HS-27A (cell line): ENCODE measurements at places on chromosomes 6 and 20.

- peak; percentile 27 for DNase-seq
Measured at GRCh38 chr20:10469599-10469998, 34.5 kb downstream of the SLX4IP start.

DNA sequence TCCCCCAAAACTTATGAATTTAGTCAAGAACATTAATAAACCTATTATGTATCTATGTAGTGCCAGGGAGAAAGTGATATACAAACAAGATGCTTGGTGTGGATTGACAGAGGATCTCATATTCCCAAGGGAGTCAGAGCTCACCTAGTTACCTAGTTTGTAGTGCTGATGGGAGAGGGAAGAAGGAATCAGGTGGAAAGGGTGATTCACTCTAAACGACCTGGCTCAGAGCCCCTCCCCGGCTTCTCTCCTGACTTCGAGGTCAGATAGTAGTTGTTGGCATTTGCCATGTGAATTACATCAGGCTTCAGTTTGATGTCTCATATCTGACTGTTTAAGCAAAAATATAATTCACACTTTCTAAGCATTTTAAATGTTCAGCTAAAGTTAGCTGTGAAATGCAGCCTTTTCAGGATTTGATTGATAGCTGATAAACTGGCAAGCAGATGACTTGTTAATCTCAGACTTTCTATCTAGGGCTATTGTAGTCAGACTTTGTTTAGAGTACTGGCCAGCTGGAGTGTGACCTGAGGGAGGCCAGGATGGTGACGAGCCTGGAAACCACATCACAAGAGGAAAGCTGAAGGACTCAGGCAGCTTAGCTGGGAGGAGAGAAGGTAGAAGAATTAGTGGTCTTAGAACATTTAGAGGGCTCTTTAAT lies 123.7 kb downstream of the AKAP7 start:
- DNase-seq = no peak

DNA sequence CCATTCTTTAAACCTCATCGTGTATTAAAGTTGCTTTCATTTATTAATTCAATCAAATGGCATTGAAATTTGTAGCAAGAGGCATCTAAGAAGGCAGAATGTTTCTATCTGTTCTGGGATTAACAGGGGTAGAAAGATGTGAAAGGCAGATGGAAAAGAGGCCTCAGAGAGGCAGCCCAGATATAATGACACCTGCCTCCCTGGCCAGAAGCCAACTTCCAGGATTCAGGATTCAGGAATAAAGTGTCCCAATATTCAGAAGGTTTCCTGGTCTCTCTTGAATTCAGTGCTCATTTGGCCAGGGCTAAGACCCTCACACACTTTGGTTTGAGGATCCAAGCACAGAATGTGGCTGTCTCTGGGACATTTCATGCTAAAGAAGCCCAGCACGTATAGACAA lies 39.9 kb downstream of the HLA-B start:
- DNase-seq = no peak

GRCh38 chr20:24376311-24377099 lies 92.9 kb upstream of the SYNDIG1 start:
- no peak for DNase-seq

GRCh38 chr6:24979176-24979575 lies 43.4 kb upstream of the RIPOR2 start:
- DNase-seq = no peak

DNA sequence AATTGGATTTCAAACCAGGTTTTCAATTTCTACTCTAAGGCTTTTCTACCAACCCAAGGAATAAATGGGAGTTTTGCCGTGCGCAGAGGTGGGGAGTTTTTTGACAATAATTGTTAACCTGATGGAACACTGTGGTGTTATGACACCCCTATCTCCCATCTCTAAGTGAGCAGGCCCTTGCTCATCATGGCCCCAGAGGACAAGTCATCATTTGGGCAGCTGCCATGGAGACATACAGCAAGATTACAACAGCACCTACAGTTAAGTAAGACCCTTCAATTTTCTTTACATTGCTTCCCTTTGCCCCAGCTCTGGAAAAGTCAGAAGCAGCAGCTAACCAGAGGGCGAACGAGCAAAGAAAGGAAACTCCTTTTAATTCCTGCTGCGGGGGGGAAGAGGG lies 54.3 kb downstream of the ADGRF5 start:
- no peak for DNase-seq

DNA sequence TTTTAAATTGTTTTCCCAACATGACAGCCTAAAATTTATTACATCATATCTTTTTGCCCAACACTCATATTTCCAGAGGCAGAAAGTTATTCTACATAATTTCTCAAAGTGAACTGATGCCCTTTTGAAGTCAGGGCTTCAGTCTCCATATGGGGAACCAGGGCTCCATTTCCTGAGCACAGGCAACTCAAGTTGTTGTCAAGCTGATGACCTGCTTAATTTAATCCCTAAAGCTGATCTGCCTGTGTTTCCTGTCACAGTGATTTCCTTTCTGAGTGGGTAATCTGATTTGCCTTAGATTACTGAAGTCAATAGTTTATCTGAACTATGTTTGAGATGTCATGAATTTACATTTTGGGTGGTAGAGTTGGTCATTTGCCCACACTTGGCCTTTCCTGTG lies 932.1 kb upstream of the MANEA start:
- DNase-seq = no peak

DNA sequence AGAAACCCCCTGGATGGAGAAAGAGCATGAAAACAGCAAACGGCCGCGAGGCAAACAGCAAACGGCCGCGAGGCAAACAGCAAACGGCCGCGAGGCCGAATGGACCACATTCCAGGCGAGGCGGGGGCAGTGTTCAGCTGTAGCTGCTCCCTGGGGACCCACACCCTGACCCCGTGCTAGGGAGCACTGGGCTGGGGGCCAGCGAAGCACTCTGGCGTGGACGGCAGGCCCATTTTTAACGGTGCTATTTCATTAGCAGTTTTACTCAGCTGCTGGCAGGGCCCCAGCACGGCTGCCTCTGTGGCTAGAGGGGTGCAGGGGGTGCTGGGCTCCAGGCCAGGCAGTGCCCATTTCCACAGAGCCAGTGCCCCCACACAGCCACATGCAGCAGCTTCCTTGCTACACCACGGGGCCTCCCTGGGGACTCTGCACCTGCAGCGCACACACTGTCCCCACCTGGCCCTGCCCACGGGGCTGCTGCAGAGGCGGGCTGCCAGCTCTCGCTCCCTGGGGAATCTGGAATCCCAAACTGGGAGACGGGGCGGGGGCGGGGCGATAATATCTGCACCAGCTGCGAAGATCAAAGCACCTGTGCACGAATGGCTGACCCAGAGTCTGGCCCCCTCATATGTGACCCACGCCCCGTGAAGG lies 35.6 kb upstream of the SLCO4A1 start:
- no peak for DNase-seq

- DNase-seq = no peak
Measured at GRCh38 chr6:31797588-31797987, 2.0 kb upstream of the VARS1 start.

DNA sequence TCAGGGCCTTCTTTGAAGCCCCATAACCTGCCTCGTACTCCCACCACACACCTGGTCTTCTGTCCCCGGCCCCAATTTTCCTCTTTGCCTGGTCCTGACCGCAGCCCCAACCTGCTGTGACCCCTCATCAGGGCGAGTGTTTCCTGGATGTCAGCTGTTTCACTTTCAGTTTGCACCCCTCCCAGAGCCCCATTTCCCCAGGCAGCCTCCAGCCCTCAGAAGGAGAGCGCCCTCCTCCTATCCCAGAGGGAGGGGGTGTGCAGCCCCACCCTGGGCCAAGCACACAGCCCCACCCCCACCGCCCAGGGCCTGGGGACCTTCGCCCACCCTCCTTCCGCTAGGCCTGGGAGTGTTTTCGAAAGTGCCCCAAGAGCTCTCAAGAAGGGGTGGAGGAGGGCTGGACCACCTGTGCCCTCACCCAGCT lies 1.5 kb downstream of the BAK1 start:
- no peak for DNase-seq

DNA sequence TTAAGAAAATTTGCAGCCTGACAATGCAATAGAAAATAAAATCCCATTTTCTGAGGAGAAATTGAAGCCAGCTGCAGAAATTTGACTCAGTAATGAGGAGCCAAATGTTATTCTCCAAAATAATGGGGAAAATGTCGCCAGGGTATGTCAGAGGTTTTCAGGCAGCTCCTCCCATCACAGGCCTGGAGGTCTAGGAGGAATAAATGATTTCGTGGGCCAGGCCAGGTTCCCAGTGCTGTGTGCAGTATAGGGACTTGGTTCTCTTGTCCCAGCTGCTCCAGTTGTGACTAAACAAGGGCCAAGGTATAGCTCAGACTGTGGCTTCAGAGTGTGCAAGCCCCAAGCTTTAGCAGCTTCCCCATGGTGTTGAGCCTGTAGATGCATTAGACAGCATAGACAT lies 1240.8 kb upstream of the ADGRB3 start:
- no peak for DNase-seq
